SJSA1 (cell line): ENCODE measurements at places on chromosomes 1 and 21. TPM values are rescaled to one million over a fixed set of nuclear protein-coding genes. Genes with fewer than 3 reads are reported as not detected.

The COPA gene
- total RNA-seq, result 162 and 191 TPM in 2 replicates

The COG2 gene
- 20.8 and 26.7 TPM in 2 replicates for total RNA-seq

DNA sequence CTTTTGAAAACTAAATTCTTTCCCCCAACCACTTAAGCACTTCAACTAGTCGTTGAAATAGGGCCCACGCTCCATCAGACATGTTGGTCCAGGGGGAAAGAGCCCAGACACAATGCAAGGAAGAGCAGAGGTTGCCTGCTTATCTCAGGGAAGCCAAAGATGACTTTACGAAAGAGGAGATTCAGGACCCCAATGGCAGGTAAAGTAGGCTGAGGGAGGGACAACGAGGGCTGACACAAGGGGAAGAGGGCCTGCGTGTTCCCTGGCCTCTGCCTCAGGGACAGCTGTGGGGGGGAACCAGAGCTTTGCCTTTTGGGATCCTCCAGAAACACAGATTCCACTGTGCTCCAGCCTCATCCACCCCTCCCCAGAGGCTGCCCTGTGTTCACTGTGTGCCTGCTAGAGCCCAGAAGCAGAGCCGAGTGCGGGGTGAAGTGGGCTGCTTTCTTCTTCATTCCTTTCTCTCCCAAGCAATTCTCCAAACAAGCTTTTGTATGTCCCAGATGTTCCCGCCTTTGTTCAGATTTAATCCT is 135.5 kb upstream of the GRIK3 start:
- H3K27me3 ChIP-seq, result peaks cover 7% of the 10 kb centered on the region
- H3K4me1 ChIP-seq, result no peaks in the 10 kb centered on the region
- no peak overlapping the region for H3K4me3 ChIP-seq
- H3K36me3 ChIP-seq, result no peaks in the 10 kb centered on the region
- DNase-seq, result no peak

The FCRLA gene
- total RNA-seq, result 0.29 TPM in 1 of 2 replicates, not detected in the other

The FHAD1 gene
- 0.19 and 0.47 TPM in 2 replicates for total RNA-seq

DNA sequence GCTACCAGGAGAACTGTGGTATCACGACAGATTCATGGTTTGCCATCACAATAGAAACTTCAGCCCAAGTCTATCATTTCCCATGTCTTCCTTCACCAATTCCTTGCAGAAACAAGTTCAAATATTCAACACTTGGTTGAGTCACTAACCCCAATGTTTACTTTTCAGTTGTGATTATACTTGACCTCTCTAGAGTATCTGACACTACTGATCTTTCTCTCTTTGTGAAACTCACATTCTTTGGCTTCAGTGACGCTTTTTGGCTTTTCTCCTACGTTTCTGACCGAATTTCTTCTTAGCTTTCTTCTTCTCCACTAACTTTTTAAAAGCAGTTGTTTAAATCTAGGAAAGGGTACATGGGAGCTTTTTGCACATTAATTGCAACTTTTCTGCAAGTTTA is 48.8 kb upstream of the HMGB4 start:
- peaks cover 13% of the 10 kb centered on the region for H3K4me1 ChIP-seq
- H3K36me3 ChIP-seq, result no peaks in the 10 kb centered on the region
- peak; percentile 41 for DNase-seq
- H3K4me3 ChIP-seq, result no peak overlapping the region
- H3K27ac ChIP-seq, result no peak overlapping the region

The CRP gene
- total RNA-seq, result not detected in 2 replicates

- no peaks in the 10 kb centered on the region for H3K27me3 ChIP-seq
- H3K4me1 ChIP-seq, result peaks cover 20% of the 10 kb centered on the region
- H3K4me3 ChIP-seq, result no peak overlapping the region
- H3K27ac ChIP-seq, result peak overlapping the region; percentile 67
These were observed 45.3 kb upstream of the CTBS start for GRCh38 chr1:84619383-84620102.

DNA sequence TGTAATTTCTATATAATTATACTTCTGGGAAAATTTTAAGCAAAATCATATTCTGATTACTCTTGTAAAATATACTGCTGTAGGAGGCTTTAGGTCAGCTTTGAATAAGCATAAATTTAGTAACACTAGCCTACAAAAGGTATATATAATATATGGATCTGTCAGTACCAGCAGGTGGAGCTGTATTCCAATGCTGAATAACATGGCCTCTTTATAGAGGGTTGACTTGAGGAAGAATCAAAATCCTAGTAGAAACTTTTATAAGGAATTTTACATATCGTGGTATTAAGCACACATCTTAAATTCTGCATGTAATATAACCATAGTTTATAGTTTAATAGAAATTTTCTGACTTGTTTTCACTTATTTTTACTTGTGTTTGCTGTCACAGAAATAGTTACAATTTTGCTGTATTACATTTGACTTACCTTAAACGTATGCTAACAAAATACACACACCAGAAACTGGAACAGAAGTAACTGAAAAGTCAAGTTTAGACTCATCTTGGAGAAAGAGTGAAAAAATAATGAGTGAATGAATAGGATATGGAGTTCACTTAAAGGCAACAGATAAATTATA is 79.3 kb downstream of the HMCN1 start:
- H3K4me1 ChIP-seq, result no peaks in the 10 kb centered on the region
- H3K27ac ChIP-seq, result no peak overlapping the region
- DNase-seq, result no peak
- H3K27me3 ChIP-seq, result no peaks in the 10 kb centered on the region

DNA sequence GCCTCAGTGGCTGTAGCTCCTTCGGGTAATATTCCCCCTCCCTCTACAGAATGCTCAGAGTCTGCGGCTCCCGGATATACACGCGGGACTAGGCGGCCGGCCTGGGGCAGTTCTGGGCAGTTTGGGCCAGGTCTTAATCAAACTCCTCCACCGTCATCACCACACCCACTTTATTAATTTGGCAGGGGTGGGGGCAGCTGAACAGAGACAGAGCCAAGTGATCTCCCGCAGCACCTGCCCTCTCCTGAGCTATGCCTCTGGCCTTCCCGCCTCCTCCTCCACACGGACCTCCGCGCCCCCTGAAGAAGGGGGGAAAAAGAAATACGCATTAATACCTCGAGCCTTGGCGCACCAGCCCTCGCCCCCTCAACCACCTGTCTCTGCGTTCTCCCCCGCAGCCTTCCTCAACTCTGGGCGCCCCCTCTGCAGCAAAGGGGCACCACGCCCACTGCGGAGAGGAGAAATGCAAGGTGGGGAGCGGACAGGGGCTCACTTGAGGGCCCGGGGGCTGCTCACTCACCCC is 42.6 kb downstream of the CD34 start:
- peaks cover 14% of the 10 kb centered on the region for H3K36me3 ChIP-seq
- H3K27ac ChIP-seq, result peak overlapping the region; percentile 45; the same call in 1 of the 2 replicates
- peak overlapping the region; percentile 91 for H3K4me3 ChIP-seq
- no peaks in the 10 kb centered on the region for H3K27me3 ChIP-seq
- peak; percentile 26 for DNase-seq
- H3K4me1 ChIP-seq, result peaks cover 15% of the 10 kb centered on the region

GRCh38 chr1:177392336-177392735 is 221.6 kb downstream of the BRINP2 start:
- H3K4me1 ChIP-seq, result no peaks in the 10 kb centered on the region
- no peak overlapping the region for H3K4me3 ChIP-seq
- no peak for DNase-seq
- no peaks in the 10 kb centered on the region for H3K27me3 ChIP-seq
- H3K27ac ChIP-seq, result no peak overlapping the region
- H3K36me3 ChIP-seq, result no peaks in the 10 kb centered on the region

DNA sequence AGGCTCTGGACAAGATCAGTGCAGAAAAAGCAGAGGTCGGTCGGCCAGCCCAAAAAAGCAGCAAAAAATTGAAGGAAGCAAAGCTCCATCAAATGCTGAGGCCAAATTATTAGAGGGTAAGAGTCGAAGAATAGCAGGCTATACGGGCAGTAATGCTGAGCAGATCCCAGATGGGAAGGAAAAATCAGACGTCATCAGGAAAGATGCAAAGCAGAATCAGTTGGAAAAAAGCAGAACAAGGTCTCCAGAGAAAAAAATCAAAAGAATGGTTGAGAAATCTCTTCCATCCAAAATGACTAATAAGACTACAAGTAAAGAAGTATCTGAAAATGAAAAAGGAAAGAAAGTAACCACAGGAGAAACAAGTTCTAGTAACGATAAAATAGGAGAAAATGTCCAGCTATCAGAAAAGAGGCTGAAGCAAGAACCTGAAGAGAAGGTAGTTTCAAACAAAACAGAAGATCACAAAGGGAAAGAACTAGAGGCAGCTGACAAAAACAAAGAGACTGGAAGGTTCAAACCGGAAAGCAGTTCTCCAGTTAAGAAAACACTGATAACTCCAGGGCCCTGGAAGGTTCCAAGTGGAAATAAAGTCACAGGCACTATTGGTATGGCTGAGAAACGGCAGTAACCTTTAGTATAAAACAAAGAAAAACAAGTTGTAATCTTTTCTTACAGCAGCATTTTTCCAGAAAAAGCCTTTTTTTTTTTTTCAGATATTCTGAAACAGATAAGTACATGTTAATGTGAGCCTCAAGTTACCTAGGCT is 75.7 kb downstream of the PHTF1 start:
- no peak overlapping the region for H3K4me3 ChIP-seq
- H3K4me1 ChIP-seq, result no peaks in the 10 kb centered on the region
- H3K27me3 ChIP-seq, result no peaks in the 10 kb centered on the region
- peaks cover 16% of the 10 kb centered on the region for H3K36me3 ChIP-seq

The ADCY10 gene
- total RNA-seq, result not detected in 2 replicates

- H3K36me3 ChIP-seq, result no peaks in the 10 kb centered on the region
- no peak for DNase-seq
- H3K27me3 ChIP-seq, result no peaks in the 10 kb centered on the region
- no peaks in the 10 kb centered on the region for H3K4me1 ChIP-seq
These were observed 263.9 kb downstream of the NTNG1 start for GRCh38 chr1:107404756-107405155.

The ZMYND12 gene
- total RNA-seq, result not detected in 2 replicates

DNA sequence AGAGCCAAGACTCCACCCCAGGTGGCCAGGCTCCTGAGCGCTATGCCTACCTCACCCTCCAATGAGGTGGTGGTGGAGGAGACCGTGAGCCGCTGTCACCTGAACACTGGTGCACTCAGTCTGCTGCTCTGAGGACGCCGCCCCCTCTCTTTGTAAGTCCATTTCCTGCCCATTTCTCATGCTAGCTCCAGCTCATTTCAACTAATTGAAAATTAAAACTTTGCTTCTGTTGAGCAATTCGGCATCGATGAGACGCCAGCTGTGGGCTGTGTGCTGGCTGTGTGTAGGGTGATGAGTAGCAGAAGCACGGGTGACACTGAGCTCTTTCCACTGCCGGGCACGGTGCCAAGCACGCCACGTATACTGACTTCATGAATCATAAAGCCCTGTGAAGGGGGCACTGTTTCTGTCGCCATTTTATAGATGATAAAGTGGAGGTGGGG is 11.2 kb downstream of the TNFRSF1B start:
- no peaks in the 10 kb centered on the region for H3K27me3 ChIP-seq
- no peak overlapping the region for H3K27ac ChIP-seq
- H3K4me1 ChIP-seq, result peaks cover 16% of the 10 kb centered on the region
- DNase-seq, result peak; percentile 66
- H3K36me3 ChIP-seq, result no peaks in the 10 kb centered on the region

GRCh38 chr1:197140121-197140520 is 6.3 kb downstream of the ASPM start:
- H3K27ac ChIP-seq, result peak overlapping the region; percentile 8; the same call in 1 of the 2 replicates
- DNase-seq, result peak; percentile 19
- peaks cover 23% of the 10 kb centered on the region for H3K4me1 ChIP-seq
- no peaks in the 10 kb centered on the region for H3K27me3 ChIP-seq
- H3K4me3 ChIP-seq, result no peak overlapping the region
- H3K36me3 ChIP-seq, result peaks cover 76% of the 10 kb centered on the region

The GPR37L1 gene
- total RNA-seq, result 0.05 TPM in 1 of 2 replicates, not detected in the other

The PGLYRP3 gene
- not detected in 2 replicates for total RNA-seq

The AMY1B gene
- total RNA-seq, result not detected in 2 replicates

- H3K4me3 ChIP-seq, result no peak overlapping the region
- H3K27me3 ChIP-seq, result no peaks in the 10 kb centered on the region
- H3K27ac ChIP-seq, result no peak overlapping the region
- H3K4me1 ChIP-seq, result peaks cover 7% of the 10 kb centered on the region
- no peaks in the 10 kb centered on the region for H3K36me3 ChIP-seq
These were observed 26.5 kb upstream of the NTPCR start for GRCh38 chr1:232923739-232924386.

- no peaks in the 10 kb centered on the region for H3K27me3 ChIP-seq
- H3K4me3 ChIP-seq, result no peak overlapping the region
- no peaks in the 10 kb centered on the region for H3K4me1 ChIP-seq
- H3K27ac ChIP-seq, result no peak overlapping the region
These were observed 824.9 kb downstream of the AMY1C start for GRCh38 chr1:104574620-104575019.

DNA sequence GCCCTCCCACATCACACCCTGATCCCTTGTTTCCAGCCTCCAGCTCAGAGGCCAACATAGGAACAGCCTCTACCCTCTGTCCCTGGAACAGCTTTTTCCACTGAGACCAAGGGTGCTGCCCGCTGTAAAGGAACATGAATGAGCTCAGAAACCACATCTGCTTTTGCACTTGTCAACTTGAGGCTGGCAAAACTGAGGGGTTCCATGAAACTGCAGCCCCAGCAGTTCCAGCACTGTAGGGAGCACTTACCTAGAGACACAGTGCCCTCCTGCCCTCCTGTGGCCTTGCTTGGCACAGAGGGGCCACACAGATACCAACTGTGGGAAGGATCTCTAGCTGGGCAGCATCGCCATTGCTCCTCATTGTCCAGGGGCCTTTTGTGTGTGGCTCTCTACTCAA is 51.7 kb downstream of the ITPKB start:
- H3K27ac ChIP-seq, result no peak overlapping the region
- H3K4me3 ChIP-seq, result no peak overlapping the region
- H3K27me3 ChIP-seq, result no peaks in the 10 kb centered on the region
- DNase-seq, result no peak

DNA sequence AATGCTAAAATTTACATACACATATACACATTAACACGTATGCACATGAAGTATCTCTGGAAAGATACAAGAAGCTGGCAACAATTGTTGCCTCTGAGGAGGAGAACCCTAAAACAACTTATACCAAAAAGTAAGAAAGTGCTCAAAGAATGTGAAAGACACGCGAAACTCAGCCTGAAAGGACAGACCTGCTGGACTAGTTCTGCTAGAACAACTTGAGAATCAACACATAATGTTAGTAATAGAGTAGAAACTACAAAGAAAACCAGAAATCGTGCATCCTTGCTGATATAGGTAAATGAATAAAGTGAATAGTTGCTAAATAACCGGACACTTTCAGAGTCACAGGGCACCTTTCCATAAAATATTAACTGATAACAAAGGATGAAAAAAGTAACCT is 242.5 kb downstream of the RERE start:
- H3K4me1 ChIP-seq, result no peaks in the 10 kb centered on the region
- H3K36me3 ChIP-seq, result no peaks in the 10 kb centered on the region
- no peak overlapping the region for H3K4me3 ChIP-seq
- H3K27ac ChIP-seq, result no peak overlapping the region

The CATSPERE gene
- 0.05 TPM in 1 of 2 replicates, not detected in the other for total RNA-seq

DNA sequence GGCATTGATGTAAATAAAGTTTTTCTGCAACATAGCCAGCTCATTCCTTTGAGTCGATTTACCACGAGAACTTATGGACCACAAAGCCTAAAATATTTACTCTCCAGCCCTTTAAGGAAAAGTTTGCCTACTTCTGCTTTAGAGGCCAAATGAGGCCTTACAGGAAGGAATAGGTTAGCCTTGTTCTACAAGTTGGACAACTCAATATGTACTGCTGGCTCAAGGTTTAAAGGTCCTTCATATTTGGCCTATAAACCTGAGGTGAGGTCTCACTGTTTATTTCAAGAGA is 144.5 kb upstream of the DNAH14 start:
- no peak overlapping the region for H3K27ac ChIP-seq
- DNase-seq, result peak; percentile 39
- no peak overlapping the region for H3K4me3 ChIP-seq
- peaks cover 35% of the 10 kb centered on the region for H3K4me1 ChIP-seq
- no peaks in the 10 kb centered on the region for H3K36me3 ChIP-seq
- H3K27me3 ChIP-seq, result no peaks in the 10 kb centered on the region

The DPT gene
- total RNA-seq, result not detected in 2 replicates

The CACYBP gene
- 376 and 566 TPM in 2 replicates for total RNA-seq

The TTC39A gene
- 3.2 TPM in 1 of 2 replicates, not detected in the other for total RNA-seq
